ENCODE measurements at places on chromosomes 7 and 10.

- no peak for DNase-seq
Observed at GRCh38 chr10:72239409-72239808, 23.3 kb upstream of the ASCC1 start.

GRCh38 chr10:89494575-89494974 is 40.8 kb downstream of the SLC16A12 start:
- DNase-seq: no peak

DNA sequence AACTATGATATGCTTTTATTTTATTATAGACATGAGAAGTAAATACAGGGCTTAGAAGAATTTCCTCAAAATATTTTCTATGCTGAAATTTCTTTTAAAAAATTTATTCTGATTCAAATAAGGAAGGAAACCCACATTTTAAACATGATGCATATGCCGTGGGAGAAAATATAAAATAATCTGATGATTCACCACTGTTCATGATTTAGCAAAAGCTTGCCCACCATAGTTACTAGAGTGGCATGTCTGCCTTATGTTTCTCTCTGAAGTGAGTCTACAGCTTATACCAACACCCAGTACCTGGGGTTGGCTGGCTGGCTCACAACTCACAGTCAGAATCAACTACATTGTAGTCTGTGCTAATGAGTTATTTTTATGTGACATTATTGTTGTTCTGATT is 102.0 kb downstream of the GNAI1 start:
- no peak for DNase-seq

DNA sequence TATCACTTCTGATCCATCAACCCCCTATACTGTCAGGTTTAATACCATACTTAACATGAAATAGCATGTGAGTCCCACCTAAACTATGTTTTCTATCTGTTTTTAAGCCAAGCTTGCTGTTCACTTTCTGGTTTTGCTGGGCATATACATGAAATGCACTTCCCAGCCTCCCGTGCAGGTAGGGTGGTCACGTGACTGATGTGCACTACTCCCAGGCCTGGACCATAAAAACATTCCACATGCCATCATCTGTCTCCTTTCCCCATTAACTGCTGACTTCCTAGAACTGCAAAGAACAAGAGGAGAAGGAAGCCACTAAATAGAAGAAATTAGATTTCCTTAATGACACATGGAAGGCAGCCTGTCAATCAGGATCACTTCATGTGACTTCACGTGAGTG is 40.1 kb upstream of the CALD1 start:
- DNase-seq: no peak

DNA sequence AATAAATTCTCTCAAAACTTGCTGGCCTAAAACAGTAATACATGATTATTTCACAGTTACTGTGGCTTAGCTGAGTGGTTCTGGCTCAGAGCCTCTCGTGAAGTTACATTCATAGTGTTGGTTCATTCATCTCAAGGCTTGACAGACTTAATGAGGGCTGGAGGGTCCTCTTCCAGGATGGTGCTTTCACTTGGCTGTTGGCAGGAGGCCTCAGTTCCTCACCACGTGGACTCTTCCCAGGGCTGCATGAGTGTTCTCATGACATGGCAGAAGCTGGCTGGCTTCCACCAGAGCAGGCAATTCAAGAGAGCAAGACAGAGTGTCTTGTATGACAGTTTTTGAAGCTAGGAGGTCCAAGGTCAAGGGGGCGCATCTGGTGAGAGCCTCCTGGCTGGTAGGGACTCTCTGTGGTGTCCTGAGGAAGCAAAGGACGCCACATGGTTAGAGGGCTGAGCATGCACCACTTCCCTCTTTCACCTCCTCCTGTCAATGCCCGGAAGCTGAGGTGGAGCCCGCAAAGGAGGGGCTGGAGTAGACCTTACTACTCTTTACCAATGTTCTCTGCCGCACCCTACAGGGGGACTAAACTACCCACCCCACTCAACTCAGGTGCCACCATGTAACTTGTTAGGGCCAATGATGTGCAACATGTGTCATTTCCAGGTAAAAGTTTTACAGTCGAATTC is 58.2 kb upstream of the YAE1 start:
- no peak for DNase-seq

Measured in stimulated activated CD8-positive, alpha-beta memory T cell treated with anti-CD3 and anti-CD28 coated beads, Interleukin-2, amount 100 ng/mL, for 1 hour (primary cell).